ENCODE measurements at places on chromosomes 5 and 9.

DNA sequence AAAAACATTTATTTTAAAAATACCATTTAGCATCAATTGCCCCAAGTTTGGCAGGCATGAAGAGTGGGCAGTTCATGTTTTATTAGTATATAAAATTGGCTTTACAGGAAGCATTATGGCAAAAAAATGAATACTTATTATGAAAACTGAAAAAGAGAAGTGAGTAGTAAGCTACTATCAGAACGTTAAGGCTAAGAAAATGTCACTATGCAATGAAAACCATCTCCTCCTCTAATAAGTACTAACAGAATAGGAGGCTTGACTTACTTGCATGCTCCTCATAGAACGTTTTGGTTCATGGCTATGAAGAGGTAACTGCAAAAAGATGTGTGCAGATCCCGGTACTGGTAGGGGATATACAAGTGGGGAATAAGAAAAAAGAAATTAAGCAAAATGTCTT is 23.6 kb downstream of the TICAM2 start:
- DNase-seq, result no peak

DNA sequence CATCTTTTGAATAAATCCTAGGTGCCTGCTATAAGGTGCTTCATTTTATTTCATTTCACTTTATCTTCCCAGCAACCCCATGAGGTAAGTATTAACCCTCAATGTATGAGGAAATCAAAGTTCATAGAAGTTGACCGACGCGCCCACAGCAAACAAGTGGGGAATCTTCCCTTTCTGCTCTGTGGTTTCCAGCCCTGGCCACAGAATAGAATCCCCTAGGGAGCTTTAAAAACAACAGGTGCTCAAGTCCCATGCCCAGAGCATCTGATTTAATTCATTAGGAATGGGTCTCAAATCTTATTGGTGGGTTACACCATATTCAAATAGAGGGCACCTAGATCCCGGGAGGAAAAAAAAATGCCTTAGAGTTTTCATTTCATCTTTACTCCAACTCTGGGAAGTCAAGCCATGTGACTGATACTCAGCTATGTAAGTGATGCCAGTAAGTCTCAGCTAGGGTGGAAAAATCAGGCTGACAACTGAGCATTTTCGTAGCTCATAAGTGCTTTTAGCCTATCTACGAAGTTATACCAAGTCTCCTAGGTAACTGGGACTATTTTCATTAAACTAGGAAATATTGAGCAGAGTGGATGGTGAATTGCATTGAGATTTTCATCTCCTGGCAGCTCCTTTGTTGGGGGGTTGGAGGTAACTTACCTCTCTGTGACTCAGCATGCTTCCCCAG is 353.4 kb upstream of the SLC30A5 start:
- DNase-seq, result no peak

- no peak for DNase-seq
These were observed 107.3 kb downstream of the ZDHHC21 start for GRCh38 chr9:14585730-14586473.

- no peak for DNase-seq
These were observed 5.1 kb downstream of the LIFR start for GRCh38 chr5:38551030-38552017.

DNA sequence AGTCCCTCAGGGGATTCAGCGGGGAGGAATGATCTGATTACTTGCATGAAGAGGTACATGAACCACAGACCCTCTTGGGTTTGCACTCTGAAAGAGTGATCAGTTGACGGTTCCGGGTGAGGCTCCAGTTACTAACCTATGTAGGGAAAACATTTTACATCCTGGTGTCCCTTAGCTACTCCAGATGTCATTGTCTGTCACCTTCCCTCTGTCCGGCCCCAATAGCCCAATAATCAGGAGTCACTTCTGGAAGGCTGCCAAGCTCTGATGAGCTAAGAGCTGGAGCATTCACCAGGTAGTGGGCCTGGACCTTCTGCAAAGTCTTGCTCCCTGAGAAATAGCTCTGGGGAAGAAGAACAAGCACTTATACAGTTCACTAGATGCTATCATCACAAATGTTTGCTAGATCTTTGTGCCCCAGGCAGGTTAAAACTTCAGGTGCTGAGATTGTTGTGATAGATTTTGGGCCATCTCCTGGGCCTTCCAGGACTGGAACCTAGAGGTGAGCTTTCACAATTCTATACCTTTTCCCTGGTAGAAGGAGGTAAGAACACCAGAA is 64.5 kb downstream of the ENTREP1 start:
- DNase-seq, result no peak

- DNase-seq, result no peak
These were observed 14.1 kb upstream of the NTRK2 start for GRCh38 chr9:84655447-84655846.

DNA sequence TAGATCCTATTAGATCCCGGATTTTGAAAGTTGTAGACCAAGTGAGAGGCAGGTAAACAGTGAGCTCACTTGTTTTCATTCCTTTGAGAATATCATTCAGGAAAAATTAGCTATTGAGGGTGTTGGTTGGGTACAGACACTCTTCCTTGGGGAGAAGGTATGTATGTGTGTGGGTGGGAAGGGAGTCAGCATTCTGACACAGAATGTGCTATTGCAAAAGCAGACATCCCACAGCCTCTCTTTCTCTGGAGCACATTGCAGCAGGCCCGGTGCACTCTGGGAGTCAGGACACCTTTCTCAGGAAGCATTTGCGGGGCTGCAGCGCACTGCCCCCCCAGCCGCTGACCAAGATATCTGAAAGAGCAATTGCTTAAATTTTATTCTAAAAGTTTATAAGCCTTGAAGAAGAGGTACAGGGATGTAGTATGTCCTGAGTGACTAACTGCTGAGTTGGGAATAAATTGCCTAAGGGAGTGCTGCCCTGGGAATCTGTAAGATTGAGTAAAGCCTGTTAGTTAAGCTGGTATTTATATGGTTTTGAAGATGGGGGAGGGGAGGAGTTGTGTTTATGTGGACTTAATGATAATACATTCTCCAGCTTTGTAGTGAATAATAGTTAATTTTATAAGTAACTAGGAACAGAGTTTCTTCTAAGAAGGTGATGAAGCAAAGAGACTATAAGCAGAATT is 5.2 kb downstream of the TNFAIP8 start:
- no peak for DNase-seq

DNA sequence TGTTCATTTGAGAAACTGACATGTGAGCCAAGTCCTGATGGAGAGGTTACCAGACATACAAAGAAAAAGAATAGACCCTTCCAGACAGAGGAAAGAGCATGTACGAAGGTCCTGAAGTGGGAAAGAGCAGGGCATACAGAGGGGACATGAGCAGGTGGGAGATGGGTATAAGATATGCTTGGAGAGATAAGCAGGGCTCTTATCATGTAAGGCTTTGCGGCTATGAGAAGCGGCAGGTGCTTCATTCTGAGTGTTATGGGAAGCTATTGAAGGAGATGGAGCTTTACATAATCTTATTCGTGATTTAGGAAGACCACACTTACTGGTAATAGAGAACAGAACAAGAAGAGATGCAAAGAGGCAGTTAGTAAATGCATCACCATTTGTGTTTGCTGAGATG is 417.1 kb downstream of the EBF1 start:
- no peak for DNase-seq

DNA sequence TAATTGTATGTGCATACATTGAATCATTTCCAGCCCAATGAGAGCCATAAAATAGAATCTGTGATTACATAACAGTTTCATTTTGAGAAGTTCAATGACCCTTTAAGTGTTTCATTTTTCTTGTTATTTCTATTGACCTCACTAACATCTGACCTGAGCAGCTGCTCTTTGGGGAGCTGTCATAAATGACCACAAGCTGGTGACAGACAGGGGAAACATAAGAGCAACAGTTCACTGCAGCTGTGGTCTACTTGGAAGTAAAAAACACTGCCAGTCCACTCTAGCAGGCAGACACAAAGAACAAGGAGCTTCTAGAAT is 265.4 kb downstream of the DTWD2 start:
- DNase-seq, result no peak

- DNase-seq, result no peak
These were observed 163.1 kb downstream of the AOPEP start for GRCh38 chr9:94889628-94890027.

- no peak for DNase-seq
These were observed 60.3 kb downstream of the UBE2QL1 start for GRCh38 chr5:6508931-6509330.

- DNase-seq, result no peak
These were observed 74.3 kb upstream of the GGTA1 start for GRCh38 chr9:121573717-121574485.

GRCh38 chr9:131773911-131774379 is 34.1 kb upstream of the RAPGEF1 start:
- DNase-seq, result no peak

DNA sequence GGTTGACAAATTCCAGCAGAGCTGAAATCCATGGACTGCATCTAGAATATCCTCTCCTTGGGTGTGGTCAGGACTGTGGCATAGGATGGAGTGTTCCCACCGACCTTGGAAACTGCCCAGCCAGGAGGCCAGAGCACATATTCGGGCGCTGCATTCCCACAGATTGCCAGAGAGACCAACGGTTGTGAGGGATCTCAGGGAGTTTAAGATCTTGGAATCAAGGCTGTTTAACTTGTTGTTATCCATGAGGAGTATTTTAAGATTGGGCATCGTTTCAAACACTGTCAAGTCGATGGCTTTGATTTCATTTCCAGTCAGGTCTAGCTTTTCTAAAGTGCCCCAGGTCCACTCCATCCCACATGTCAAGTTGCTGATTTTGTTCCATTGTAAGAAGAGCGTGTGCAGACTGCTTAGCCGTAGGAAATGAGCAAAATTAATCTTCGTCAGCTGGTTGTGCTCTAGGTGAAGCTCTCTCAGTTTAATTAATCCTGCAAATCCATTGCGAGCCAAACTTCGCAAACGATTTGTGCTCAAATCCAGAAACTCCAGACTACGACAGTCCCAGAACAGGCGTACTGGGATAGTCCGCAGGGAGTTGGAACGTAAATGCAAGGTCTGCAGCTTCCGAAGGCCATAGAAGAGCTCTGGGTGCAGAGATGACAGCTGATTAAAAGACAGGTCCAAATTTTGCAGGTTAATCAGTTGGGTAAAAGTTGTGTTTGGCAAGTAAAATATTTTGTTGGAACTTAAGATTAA is 1.5 kb downstream of the LRRTM2 start:
- no peak for DNase-seq

DNA sequence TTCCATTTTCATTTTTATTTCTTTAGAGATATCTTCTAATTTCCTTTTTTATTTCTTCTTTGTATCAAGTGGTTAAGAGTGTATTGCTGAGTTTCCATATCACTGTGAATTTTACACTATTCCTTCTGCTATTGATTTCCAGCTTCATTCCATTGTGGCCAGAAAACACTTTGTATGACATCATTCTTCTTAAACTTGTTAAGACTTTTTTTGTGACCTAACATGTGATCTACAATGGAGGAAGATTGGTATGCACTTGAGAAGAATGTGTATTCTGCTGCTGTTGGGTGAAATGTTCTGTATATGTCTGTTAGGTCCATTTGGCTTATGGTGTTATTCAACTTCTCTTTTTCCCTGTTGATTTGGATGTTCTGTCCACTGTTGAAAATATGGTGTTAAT is 274.2 kb upstream of the PUM3 start:
- no peak for DNase-seq
